Left ventricle myocardium superior (tissue), 1 donor: ENCODE measurements at places on chromosomes 5 and 9. TPM values are rescaled to one million over a fixed set of nuclear protein-coding genes. Genes with fewer than 3 reads are reported as not detected.

The PCDHB10 gene
- total RNA-seq: 0.64 TPM

The BRINP1 gene
- total RNA-seq: 0.27 TPM

The FST gene
- total RNA-seq: 3.2 TPM

The SAPCD2 gene
- total RNA-seq: 0.12 TPM

The ADGRD2 gene
- not detected for total RNA-seq

The INSL4 gene
- total RNA-seq: not detected

The ADAMTS13 gene
- 3.1 TPM for total RNA-seq

The CD14 gene
- 31.0 TPM for total RNA-seq

The FBXW5 gene
- 162 TPM for total RNA-seq

The SLC2A6 gene
- total RNA-seq: 2.4 TPM

The CFAP77 gene
- 2.4 TPM for total RNA-seq

The SV2C gene
- 0.05 TPM for total RNA-seq

The PSD2 gene
- total RNA-seq: not detected

The MEIKIN gene
- not detected for total RNA-seq

The RHOBTB3 gene
- total RNA-seq: 90.0 TPM
